ENCODE measurements at places on chromosomes 12 and 14. TPM values are rescaled to one million over a fixed set of nuclear protein-coding genes. Genes with fewer than 3 reads are reported as not detected.

- H3K4me3 ChIP-seq: no peak overlapping the region
- H3K27me3 ChIP-seq: no peaks in the 10 kb centered on the region
- no peaks in the 10 kb centered on the region for H3K36me3 ChIP-seq
- no peak overlapping the region for H3K27ac ChIP-seq
- no peaks in the 10 kb centered on the region for H3K4me1 ChIP-seq
Observed at GRCh38 chr12:80353254-80353653, 90.8 kb upstream of the PTPRQ start.

GRCh38 chr12:57142727-57143126 is 4.7 kb downstream of the LRP1-AS start:
- H3K27ac ChIP-seq: no peak overlapping the region
- H3K36me3 ChIP-seq: no peaks in the 10 kb centered on the region
- H3K4me1 ChIP-seq: peaks cover 8% of the 10 kb centered on the region
- H3K27me3 ChIP-seq: no peaks in the 10 kb centered on the region

GRCh38 chr12:109736552-109737108 is 23.0 kb downstream of the FAM222A start:
- no peak overlapping the region for H3K4me3 ChIP-seq
- DNase-seq: peak; percentile 33
- peaks cover 17% of the 10 kb centered on the region for H3K27me3 ChIP-seq
- no peaks in the 10 kb centered on the region for H3K36me3 ChIP-seq

GRCh38 chr14:59037086-59037485 is 151.4 kb upstream of the DAAM1 start:
- H3K36me3 ChIP-seq: no peaks in the 10 kb centered on the region
- no peak for DNase-seq
- no peak overlapping the region for H3K27ac ChIP-seq
- H3K4me3 ChIP-seq: no peak overlapping the region

DNA sequence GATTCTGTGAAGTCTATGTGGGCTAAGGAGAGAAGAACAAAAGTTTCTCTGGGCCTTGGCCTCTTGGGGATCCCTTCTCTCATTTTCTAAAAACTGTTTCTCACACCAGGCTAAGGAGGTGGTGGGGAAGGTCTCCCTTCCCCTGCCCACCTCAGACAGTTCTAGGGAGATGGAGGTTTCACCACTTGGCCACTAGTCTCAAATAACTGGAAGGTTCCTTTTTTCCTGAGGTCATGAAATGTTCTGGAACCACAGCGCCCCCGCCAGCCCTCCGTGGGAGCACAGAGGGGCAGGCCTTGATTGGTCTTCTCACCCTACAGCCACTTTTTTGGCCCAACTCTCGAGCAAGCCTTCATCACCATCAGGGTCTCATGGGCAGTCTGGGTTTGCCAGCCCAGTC is 12.6 kb downstream of the C12orf43 start:
- peaks cover 5% of the 10 kb centered on the region for H3K4me1 ChIP-seq
- H3K27ac ChIP-seq: no peak overlapping the region
- H3K36me3 ChIP-seq: peaks cover 25% of the 10 kb centered on the region
- H3K4me3 ChIP-seq: no peak overlapping the region
- no peak for DNase-seq
- no peaks in the 10 kb centered on the region for H3K27me3 ChIP-seq

- H3K36me3 ChIP-seq: peaks cover 30% of the 10 kb centered on the region
- no peak for DNase-seq
- H3K4me1 ChIP-seq: peaks cover 8% of the 10 kb centered on the region
- no peak overlapping the region for H3K27ac ChIP-seq
- H3K4me3 ChIP-seq: no peak overlapping the region
Observed at GRCh38 chr12:121568518-121568917, 12.3 kb downstream of the KDM2B start.

DNA sequence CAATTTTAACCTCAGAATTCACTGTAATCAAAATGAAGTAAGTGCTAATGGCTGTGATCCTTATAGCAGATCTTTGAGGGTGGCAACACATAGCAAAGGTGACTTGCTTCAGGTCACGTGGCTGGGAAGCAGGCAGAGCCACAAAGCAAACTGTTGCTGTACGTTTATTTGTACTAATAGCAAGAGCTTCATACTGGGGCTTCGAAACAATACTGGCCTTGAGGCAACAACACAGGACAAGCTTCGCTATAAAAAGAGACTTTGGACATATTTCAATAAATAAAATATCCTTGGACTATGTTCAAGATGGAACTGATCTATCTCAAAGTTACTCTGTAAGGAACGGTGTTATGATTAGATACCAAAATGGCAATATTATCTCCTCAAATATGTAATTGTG is 44.6 kb downstream of the MSRB3 start:
- H3K27me3 ChIP-seq: peaks cover 8% of the 10 kb centered on the region
- no peak overlapping the region for H3K27ac ChIP-seq
- H3K36me3 ChIP-seq: no peaks in the 10 kb centered on the region
- H3K4me3 ChIP-seq: no peak overlapping the region
- no peaks in the 10 kb centered on the region for H3K4me1 ChIP-seq

DNA sequence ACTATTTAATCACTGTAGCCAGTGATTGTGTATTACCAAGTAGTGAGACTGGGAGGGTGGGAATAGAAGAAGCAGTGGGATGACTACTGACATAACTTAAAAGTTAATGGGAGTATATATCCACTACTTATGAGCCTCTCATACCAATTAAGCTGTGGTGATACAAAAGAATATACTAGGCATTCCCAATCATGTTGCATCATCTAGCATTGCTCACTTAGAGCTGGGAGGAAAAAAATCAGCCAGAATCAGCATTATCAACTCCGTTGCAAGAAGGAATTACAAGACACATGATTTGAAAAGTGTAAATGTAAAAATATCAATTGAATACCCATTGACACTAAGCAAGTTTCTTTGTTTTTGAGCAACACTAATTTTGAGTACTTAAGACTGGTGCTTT is 745 bp upstream of the PPP1R36 start:
- no peaks in the 10 kb centered on the region for H3K36me3 ChIP-seq
- H3K4me1 ChIP-seq: peaks cover 15% of the 10 kb centered on the region
- H3K27ac ChIP-seq: no peak overlapping the region
- no peak for DNase-seq

GRCh38 chr12:27319848-27320247 is 12.8 kb upstream of the BMAL2 start:
- no peaks in the 10 kb centered on the region for H3K4me1 ChIP-seq
- H3K27ac ChIP-seq: no peak overlapping the region
- no peak for DNase-seq
- no peak overlapping the region for H3K4me3 ChIP-seq
- peaks cover 5% of the 10 kb centered on the region for H3K36me3 ChIP-seq

DNA sequence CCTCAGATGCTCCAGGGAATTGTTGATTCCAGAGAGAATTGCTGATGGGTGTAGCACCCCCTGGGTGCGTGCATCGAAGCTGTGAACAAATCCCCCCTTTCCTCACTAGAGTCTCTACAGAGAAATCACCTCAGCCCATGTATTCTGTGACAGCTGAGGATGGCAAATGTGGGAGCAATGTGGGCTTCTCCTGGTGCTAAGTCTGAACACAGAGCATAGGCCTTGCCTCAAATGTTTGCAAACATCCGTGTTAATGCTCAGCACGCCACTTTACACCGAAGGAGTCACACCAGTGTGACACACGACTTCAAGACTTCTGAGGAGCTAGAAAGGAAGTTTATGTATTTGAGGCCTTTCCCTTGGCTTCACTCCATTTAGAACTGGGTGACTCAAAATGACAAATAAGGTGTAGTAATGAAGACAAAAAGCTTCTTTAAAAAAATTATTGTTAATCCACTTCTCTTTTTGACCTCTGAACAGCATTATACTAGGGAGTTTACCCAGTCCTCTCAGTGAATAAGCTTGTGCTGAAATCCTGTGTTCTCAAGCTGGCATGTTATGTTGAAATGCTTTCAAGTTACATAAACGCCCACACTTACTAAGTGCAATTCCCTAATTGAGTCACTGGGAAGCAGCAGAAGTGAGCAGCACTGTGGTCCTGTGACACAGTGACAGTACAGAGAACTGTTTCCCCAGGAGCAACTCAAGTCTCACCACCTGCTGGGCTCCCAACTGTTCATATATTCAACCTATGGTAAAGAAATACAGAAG is 92.9 kb downstream of the FAR2 start:
- peaks cover 15% of the 10 kb centered on the region for H3K4me1 ChIP-seq
- H3K4me3 ChIP-seq: no peak overlapping the region
- H3K36me3 ChIP-seq: no peaks in the 10 kb centered on the region
- no peaks in the 10 kb centered on the region for H3K27me3 ChIP-seq
- DNase-seq: no peak

DNA sequence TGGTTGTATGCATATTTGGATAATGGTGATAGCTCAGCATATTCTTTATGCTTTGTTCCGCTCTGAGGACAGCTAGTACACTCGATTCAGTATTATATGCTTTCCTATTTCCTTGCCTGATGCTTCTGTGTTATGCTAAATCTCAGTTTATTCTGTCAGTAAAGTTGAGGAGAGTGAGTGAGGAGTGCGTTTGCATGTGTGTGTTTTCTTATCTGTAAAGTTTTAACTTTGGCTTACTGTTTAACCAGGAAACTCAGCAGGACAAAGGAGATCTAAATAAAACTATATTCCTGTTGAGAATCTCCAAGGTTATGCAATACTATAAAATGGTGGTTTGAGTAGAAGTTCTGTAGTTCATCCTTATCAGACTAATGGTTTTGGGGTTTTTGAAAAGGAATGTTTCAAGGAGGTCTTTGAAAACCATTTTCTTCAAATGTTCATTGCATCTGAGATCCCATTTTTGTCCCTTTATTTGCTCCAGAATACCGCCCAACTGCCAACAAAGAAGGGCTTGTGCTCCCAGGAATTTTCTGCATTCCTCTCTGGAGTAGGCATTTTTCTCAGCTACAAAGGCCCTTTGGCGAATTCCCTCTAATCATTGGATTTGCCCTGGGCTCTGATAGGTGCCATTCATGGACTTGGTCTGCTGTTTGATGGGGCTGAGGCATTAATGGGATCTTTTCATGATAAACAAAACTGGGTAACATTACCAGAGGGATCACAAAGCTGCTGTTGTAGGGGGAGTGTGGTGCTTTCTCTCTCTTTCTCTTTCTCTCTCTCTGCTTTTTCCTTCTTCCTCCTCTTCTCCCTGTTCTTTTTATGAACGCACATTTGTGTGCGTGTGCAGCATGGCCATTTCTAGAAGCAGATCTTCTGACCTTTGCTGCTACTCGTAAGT is 71.7 kb downstream of the HMGA2 start:
- no peak for DNase-seq
- no peak overlapping the region for H3K27ac ChIP-seq
- H3K4me1 ChIP-seq: no peaks in the 10 kb centered on the region
- H3K27me3 ChIP-seq: peaks cover 29% of the 10 kb centered on the region
- H3K4me3 ChIP-seq: no peak overlapping the region

- no peak overlapping the region for H3K4me3 ChIP-seq
- H3K36me3 ChIP-seq: no peaks in the 10 kb centered on the region
- no peak overlapping the region for H3K27ac ChIP-seq
- H3K4me1 ChIP-seq: no peaks in the 10 kb centered on the region
- no peak for DNase-seq
Observed at GRCh38 chr14:38500125-38500524, 244.2 kb upstream of the CLEC14A start.

DNA sequence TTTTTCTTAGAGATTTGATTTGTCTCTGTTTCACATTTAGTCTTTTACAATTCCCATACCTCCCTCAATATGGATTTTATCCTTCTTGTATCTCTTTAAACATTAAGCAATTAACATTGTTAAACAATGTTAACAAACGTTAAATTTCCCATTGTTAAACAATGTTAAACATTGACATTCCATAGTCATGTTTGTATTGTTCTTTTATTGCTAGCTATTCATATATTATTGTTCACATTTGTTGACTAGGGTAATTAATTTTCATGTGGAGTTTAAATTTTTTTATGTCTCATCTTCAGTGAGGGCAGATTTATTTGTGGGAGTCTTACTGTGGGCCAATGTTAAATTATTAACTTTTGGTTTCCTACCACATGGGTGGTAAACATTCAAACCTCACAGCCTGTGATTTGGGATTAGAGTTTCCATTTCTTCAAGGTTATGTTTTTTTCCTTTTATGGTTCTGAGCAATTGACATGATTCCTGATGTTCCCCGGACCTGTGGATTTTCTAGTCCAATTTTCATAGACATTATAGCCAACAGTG is 294.3 kb downstream of the ALG10B start:
- no peak for DNase-seq
- no peak overlapping the region for H3K4me3 ChIP-seq
- no peaks in the 10 kb centered on the region for H3K4me1 ChIP-seq
- no peaks in the 10 kb centered on the region for H3K36me3 ChIP-seq
- H3K27me3 ChIP-seq: no peaks in the 10 kb centered on the region

DNA sequence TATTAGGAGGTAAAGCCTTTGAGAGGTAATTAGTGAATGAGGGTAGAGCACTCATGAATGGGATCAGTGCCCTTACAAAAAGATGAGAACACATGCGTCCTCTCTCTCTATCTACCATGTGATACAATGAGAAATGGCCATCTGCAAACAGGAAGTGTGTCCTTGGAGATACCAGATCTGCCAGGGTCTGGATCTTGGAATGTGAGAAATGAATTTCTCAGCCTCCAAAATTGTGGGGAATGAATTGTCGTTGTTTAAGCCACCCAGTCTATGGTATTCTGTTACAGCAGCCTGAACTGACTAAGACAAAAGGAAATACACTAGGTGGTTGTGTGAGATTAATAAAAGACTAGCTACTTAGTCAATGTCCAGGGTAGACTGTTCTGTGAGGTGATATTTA is 366.6 kb downstream of the NELL2 start:
- no peaks in the 10 kb centered on the region for H3K27me3 ChIP-seq
- DNase-seq: no peak
- no peaks in the 10 kb centered on the region for H3K36me3 ChIP-seq
- no peaks in the 10 kb centered on the region for H3K4me1 ChIP-seq

- H3K27ac ChIP-seq: no peak overlapping the region
- H3K4me3 ChIP-seq: no peak overlapping the region
- DNase-seq: peak; percentile 47
- H3K36me3 ChIP-seq: peaks cover 1% of the 10 kb centered on the region
Observed at GRCh38 chr12:9039397-9039977, 50.1 kb downstream of the KLRG1 start.

Gene SENP1
- total RNA-seq: 48.0 TPM

Gene CPNE6
- total RNA-seq: not detected

Gene PGF
- 0.15 TPM for total RNA-seq

Gene ANKS1B
- total RNA-seq: 0.17 TPM

Gene IL23A
- 8.0 TPM for total RNA-seq

Measured in activated CD4-positive, alpha-beta T cell treated with anti-CD3 and anti-CD28 coated beads, Interleukin-2, amount 10 ng/mL, durations not matched to agents 7 days and 5 days (primary cell).